ENCODE measurements at places on chromosomes 7 and 10.

- no peak for DNase-seq
Measured at GRCh38 chr7:8160779-8161345, 101.1 kb downstream of the ICA1 start.

DNA sequence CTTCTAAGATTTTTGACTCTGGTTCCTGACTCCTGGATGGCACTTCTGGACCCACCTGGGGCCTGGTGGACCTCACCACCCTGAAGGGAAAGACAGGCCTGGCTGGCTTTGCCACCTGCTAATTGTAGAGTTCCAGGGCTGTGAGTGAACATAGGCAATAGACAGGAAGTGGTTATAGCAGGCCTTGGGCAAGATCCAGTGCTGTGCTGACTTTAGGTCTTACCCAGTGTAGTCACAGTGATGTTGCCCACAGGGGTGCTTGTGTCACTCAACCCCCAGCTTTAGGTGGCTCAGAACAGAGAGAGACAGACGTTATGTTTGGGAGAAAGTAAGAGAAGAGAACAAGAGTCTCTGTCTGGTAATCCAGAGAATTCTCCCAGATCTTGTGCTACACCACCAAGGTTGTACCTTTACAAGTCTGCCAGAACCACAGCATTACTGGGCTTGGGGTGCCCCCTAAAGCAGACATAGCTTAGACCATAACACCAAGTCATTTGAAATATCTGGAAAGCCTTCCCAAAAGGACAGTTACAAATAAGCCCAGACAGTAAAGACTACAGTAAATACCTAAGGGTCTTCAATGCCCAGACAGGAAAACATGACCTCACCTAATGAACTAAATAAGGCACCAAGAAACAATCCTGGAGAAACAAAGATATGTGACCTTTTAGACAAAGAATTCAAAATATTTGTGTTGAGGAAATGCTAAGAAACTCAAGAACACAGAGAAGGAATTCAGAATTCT lies 303.4 kb downstream of the PCLO start:
- DNase-seq, result no peak

GRCh38 chr7:22733761-22734160 lies 6.8 kb downstream of the IL6 start:
- DNase-seq, result no peak

GRCh38 chr7:45267262-45267661 lies 109.7 kb downstream of the RAMP3 start:
- no peak for DNase-seq

All from activated CD8-positive, alpha-beta memory T cell treated with anti-CD3 and anti-CD28 coated beads, Interleukin-2, amount 50 U/mL, for 48 hours (primary cell).